ENCODE measurements at places on chromosomes 13 and 19.

DNA sequence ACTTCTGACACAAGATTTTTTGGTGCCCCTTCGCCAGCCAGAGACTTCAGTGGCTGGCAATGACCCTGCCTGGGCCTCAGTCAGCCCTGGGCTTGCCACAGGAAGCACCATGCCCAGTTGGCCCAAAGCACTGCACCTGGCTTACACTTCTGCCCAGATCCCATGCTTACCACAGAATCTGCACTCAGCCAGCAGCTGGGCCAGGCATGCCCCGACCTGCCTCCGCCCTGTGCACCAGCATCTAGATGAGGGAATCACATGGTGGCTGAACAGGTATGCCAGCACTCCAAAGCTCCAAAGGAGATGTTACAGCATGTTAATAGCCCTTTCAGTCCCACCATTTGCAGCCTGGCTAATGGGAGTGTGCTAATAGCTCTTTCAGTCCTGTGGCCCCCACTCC is 690.9 kb downstream of the SLITRK6 start:
- no peak for DNase-seq

GRCh38 chr13:50071379-50071778 is 56.1 kb downstream of the KCNRG start:
- DNase-seq: no peak

- DNase-seq: no peak
These were observed 607 bp upstream of the SYNE4 start for GRCh38 chr19:36009220-36009619.

GRCh38 chr19:45152504-45153338 is 8.1 kb downstream of the NKPD1 start:
- no peak for DNase-seq
